ENCODE measurements at places on chromosomes 4 and X.
A peak's percentile ranks its signal among the peaks of the same experiment; 100 is the strongest.

- DNase-seq, result no peak
These were observed 63.1 kb downstream of the SORCS2 start for GRCh38 chr4:7255488-7255881.

GRCh38 chrX:82218361-82218760, 1016.5 kb downstream of the SH3BGRL start:
- no peak for DNase-seq

- no peak for DNase-seq
These were observed 85.2 kb upstream of the STS start for GRCh38 chrX:7062276-7062675.

- DNase-seq, result no peak
These were observed 273.9 kb downstream of the TLL1 start for GRCh38 chr4:166146806-166147540.

GRCh38 chr4:151446208-151446607, 37.2 kb downstream of the FHIP1A start:
- no peak for DNase-seq

DNA sequence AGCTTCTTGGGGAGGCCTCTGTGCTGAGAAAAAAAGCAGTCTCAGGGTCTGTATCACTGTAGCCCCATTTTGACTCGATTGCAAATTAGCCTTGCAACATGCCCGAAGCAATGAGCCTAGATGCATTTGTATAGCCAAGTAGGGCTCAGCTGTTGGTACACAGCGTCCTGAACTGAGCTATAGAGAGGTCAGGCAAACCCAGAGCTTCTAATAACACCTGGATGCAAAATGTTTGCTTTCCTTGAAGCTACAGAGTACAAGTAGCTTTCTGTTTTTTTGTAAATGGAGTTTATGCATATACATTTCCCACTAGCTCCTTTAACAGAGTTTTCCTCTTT, 87.8 kb downstream of the PLAC1 start:
- DNase-seq, result no peak

DNA sequence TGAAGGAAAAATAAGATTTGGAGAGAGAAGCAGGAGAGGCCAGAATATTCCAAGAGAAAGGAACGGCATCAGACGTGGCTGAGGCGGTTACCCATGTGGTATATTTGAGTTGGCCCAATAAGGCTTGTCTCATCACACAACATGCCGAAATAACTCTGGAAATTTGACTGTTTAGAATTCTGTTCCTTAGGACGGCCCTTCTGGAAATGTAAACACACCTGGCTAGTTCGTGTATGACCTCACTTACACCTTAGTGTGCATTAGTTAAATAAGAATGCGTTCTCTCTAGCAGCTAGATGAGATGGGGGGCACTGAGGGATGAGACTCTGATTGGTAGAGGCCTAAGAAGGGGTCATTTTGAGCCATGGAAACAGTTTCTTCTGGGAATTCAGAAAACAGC, 33.2 kb upstream of the PLAC1 start:
- DNase-seq, result no peak

DNA sequence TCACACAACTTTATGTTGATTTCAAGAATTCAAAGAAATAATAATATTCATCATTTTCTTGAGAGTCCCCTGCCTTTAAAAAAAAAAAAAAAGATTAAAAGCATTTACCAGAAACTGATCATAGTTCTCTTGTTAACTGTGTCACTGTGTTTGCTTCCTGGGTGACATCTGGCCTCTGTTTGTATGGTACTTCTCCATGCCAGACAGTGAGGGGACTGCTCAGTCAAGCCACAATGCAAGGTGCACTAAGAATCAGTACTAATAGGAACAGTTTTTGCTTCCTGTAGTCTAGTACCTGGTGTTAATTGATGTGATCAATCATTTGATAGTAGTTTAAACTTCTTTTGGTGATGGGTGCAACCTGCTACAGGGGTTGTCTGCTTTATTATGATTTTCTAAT, 77.5 kb downstream of the PHOX2B start:
- no peak for DNase-seq

GRCh38 chr4:108166441-108167315, 2.1 kb downstream of the LEF1 start:
- DNase-seq, result peak; percentile 50

- DNase-seq, result no peak
These were observed 14.4 kb upstream of the CYBB start for GRCh38 chrX:37765507-37765906.

- peak; percentile 9 for DNase-seq
These were observed 18.5 kb downstream of the ACSL1 start for GRCh38 chr4:184807256-184807655.

- no peak for DNase-seq
These were observed 4.2 kb upstream of the NDST4 start for GRCh38 chr4:115117651-115118050.

- no peak for DNase-seq
These were observed 127.3 kb downstream of the CBR4 start for GRCh38 chr4:168882650-168883233.

- no peak for DNase-seq
These were observed 40.8 kb upstream of the GRPEL1 start for GRCh38 chr4:7108660-7109059.

DNA sequence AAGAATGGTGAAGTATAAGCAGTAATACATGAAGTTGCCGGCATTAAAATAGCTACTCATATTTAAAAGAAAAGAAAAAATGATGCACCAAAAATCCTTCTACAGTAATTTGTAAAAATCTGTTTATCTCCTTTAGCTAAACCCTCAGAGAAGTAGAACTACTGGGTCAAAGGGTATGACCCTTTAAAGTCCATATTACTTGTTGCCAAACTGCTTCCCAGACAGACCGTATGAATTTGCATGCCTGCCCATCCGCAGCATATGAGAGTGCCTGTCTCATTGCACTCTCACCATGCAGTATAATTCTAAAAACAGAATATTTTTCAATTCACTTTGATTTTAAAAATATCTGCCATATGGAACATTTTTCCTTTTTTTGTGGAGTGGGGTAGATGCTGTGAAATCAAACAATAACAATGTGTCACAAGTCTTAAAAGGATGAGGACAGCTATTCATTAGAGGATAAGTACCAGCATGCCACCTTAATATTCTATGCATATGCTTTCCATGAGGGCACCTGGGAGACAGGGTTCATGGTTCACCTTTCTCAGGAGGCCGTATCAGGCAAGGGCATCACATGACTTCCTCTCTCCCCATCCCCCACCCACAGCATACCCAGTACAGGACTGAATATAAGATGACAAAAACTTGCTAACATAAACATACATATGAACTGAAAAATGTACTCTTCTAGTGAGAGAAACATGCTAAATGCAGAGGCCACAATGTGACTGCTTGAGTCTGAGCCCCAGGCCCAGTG, 17.8 kb downstream of the ZDHHC9 start:
- no peak for DNase-seq

- peak; percentile 7 for DNase-seq
These were observed 339.7 kb upstream of the PCDH7 start for GRCh38 chr4:30380404-30380998.

DNA sequence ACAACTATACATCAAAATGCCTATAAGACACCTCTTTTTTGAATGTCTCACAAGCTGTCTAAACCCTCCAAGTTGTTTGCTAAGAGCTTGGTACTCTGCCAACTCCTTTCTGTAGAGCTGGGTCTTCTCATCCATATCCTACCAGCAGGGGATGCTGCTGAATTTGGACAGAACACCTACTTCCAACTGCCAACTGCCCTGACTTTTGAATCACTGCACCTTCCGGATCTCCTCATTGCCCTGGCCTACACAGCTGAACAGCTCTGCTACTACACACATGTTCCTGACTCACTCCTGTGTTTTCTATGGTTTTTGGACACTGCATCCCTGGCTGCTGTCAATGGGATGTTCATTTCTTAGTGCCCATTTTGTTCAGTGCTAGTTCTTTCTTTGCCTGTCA, 18.7 kb downstream of the FAM184B start:
- no peak for DNase-seq

GRCh38 chr4:127450276-127450675, 182.5 kb upstream of the INTU start:
- DNase-seq, result no peak

GRCh38 chr4:155428128-155428527, 51.4 kb upstream of the MAP9 start:
- DNase-seq, result no peak

DNA sequence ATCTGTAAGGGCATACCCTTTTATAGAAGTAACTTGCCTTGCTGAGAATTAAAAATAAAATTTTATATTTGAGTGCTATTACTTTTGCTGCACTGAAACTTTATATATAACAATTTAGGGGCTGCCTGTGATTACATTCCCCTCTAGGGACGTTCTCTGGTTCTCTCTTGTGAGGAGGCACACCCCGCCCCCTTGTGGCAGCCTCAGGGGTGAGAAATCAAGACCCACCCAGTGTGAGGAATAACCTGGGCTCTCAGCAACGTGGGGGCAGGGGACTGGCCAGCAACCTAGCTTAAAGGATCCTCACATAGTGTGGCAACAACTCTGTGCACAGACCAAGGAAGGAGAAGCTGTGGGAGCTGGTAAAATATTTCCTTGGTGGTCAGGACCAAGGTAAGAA, 43.7 kb downstream of the MAGEA9 start:
- DNase-seq, result peak; percentile 14

DNA sequence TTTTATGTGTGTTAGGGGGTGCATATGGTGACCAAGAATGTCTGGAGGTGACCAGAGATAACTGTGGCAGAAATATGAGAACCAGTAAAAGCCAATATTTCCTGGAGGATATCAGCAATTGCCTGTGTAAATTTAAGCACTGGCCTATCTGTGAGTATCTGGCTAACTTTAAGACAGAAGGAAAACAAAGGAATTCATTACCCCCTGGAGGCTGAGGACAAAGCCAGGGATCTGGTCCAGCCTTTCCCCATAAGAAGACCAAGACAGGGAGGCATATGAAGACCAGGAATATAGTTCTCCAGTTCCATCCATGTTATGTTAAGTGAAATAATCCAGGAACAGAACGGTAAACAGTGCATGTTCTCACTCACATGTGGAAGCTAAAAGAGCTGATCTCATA, 49.2 kb downstream of the MFAP3L start:
- DNase-seq, result no peak

GRCh38 chr4:5774416-5775036, 63.5 kb downstream of the EVC start:
- no peak for DNase-seq

- peak; percentile 29 for DNase-seq
These were observed 2.1 kb upstream of the NSG1 start for GRCh38 chr4:4384837-4385236.

GRCh38 chr4:120691536-120691935, 231.0 kb downstream of the PRDM5 start:
- no peak for DNase-seq

DNA sequence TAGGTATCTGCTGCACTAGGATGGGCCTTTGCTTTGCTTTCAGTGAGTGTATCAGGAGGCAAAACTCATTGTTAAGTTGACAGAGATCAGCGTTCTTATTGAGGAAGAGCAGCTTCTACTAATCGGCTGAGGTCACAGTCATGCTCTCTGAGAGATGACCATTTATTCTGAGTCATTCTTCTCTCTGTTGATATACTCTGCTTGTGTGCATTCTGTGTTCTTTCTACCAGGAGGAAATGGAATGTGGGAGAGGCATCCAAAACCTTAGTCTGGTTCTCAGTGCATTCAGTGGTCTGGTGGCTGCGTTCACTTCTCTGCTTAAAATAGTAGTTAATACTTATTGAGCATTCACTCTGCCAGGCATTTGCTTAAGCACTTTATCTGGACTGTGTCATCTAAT, 66.2 kb downstream of the RRAGB start:
- no peak for DNase-seq

GRCh38 chrX:18582910-18583493, 88.9 kb downstream of the RS1 start:
- DNase-seq, result no peak

GRCh38 chr4:42632653-42633382, 24.1 kb downstream of the ATP8A1 start:
- DNase-seq, result no peak

DNA sequence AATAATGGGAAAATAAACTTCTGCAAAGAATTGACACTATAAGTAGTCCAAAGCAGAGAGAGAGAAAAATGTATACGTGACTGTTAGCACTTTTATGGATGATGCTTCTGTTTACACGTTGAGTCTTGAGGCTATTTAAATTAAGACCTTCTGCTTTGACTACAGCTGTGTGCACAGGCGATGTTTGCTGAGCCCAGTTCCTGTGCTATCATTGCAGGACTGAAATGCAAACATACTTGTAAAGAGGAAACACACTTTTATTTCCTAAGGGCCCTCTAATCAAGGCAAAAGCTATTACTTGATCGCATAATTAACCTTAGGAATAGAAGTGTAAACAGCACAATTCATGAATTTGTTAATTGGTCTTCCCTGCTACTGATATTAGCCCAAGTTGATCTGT, 226.9 kb downstream of the FBXW7 start:
- peak; percentile 47 for DNase-seq

DNA sequence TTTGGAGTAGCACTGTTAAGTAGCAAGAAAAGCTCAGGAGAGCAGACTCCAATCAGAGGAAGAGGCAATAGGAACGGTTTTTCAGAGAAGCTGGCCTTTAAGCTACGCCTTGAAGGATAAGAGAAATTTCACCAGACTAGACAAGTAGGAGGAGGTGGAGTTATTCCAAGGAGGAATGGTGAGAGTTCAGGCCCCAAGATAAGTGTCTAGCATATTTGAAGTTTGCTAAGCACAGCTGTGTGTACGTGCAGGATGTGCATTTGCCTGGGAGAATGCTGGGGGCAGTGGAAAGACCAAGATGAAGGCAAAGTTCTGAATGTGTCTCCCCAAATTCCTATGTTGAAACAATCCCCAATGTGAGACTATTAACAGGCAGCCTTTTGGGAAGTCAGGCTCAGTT, 91.6 kb downstream of the SOWAHB start:
- no peak for DNase-seq

DNA sequence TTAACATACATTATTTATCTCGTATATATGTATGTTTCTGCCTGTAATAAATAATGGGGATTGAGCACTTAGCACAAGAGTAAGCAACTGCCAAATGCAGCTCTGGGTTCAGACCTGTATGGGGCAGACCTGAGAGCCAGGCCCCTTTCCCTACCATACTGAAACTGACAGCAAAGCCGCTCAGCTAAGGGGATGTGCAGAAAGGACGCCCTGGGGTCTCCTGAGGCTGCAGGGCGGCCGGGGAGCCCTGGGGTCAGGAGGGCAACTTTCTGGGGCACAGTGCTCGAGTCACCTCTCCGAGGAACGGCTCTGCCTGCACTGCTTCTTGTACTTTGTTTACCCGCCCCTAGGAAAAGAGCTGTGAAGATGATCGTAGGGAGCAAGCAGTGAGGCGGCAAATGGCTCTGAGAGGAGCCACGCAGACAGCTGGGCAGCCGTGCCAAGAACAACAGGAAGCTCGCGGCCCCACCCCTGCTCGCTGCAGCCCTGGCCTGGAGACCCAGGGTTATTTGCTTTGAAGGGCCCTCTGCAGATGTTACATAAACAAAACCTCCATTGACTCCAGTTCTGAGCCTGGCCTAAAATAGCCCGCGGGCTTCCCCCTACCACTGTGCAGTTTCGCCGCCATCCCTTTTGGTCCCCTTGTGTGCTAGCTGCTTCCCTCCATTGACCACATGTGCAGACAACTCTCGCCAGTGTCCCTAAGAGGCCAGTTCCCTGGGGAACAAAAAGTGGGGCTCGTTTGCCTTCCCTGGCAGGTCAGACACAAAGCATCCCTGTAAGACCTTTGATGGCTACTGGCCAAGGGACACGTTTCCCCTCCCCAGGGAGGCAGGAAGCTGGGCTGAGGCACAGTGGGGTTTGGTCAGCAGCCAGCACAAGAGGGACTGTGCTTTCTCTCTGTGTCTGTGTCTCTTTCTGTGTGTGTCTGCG, 111.3 kb upstream of the LNX1 start:
- peak; percentile 95 for DNase-seq

- no peak for DNase-seq
These were observed 14.7 kb downstream of the FGFRL1 start for GRCh38 chr4:1026115-1026514.

- DNase-seq, result no peak
These were observed 25.8 kb upstream of the SEPTIN11 start for GRCh38 chr4:76923619-76924357.
